Cortex of kidney (tissue), 1 donor: ENCODE measurements at places on chromosomes 4 and X.

DNA sequence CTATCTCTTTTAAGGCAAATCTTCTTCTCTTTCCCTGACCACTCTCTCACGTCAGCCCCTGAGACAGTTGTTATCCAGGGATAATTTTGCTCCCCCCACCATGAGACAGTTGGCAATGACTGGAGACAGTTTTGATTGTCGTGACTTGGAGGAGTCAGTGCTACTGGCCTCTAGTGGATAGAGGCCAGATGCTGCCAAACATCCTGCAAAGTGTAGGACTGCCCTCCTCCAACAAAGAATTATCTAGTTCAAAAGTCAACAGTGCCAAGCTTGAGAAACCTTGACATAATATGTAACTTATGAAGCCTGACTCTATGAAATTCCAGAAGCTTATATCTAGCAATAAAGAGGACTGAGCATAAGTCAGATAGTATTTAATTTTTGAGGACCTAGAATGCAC is 502.1 kb upstream of the IGFBP7 start:
- DNase-seq, result no peak

- DNase-seq, result no peak
These were observed 189.3 kb upstream of the NOCT start for GRCh38 chr4:138826322-138826721.

DNA sequence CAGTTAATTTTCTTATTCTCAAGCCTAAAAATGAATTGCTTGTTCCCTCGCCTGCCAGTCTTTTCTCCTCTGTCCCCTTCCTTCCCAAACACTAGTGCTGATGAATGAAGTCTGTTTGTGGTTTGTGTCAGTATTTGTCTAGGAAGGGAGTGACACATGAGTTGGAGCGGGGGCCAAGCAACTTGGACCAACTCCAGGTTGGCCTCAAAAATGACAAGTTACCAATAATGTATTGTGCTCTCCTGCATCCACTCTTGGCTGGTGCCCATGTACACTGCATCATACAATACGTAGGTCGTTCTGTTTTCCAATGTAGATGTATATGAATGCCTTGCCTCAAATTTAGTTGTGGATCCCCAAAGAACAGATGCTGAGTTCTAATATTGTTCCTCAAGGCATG is 223.0 kb upstream of the GPC4 start:
- no peak for DNase-seq

DNA sequence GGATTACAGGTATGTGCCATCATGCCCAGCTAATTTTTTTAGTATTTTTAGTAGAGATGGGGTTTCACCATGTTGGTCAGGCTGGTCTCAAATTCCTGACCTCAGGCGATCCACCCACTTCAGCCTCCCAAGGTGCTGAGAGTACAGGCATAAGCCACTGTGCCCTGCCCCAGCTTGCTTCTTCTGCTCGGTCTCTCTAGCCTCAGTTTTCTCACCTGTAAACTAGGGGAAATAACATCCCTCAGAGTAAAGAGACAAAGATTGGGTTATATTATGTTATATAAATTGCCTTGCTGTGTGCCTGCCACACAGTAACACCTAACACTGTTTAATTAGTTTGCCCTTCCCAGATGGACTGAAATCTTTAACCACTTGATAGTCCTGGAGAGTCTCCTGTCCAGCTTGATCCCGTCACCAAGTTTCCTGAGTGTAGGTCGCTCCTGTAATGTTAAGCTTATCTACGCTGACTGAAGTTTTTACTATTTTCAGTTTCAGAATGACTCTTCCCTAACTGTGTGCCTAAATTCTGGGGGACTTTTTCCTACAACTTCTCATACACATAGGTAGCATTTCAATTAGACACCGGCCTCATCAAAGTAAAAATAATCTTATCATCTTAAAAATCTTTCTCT is 412.7 kb upstream of the TENM3 start:
- DNase-seq, result no peak

GRCh38 chr4:180449395-180449956 is 1793.7 kb upstream of the TENM3 start:
- no peak for DNase-seq

DNA sequence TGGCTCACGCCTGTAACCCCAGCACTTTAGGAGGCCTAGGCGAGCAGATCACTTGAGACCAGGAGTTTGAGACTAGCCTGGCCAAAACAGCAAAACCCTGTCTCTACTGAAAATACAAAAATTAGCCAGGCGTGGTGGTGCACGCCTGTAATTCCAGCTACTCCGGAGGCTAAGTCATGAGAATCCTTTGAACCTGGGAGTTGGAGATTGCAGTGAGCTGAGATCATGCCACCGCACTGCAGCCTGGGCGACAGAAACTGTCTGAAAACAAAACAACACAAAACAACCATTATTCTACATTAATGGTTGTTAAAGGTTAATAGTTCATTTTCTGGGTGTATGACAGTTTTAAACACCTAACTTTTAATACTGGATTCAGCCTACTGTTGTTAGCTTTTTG is 1.6 kb upstream of the SMARCA5 start:
- DNase-seq, result no peak

DNA sequence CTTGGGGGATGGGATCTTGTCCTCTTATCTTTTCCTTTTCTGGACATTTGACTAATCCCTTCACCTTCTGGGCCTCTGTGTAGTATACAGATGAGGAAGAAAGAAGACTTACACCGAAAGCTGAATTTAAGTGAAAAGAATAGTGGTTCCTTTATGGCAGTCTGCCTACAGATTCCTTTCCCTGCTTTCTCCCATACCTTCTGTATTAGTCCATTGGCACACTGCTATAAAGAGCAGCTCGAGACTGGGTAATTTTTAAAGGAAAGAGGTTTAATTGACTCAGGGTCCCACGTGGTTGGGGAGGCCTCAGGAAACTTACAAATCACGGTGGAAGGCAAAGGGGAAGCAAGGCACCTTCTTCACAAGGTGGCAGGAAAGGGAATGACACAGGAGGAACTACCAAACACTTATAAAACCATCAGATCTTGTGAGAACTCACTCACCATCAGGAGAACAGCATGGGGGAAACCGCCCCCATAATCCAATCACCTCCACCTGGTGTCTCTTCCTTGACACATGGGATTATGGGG is 34.0 kb upstream of the CD38 start:
- DNase-seq, result no peak

- no peak for DNase-seq
These were observed at the start of gene CAPN6 for GRCh38 chrX:111270339-111270738. CAPN6 (minus strand) TSS chrX:111270483; CDS start chrX:111263936, 6,547 bp downstream.

GRCh38 chr4:41189076-41189475 is 25.3 kb downstream of the APBB2 start:
- no peak for DNase-seq

DNA sequence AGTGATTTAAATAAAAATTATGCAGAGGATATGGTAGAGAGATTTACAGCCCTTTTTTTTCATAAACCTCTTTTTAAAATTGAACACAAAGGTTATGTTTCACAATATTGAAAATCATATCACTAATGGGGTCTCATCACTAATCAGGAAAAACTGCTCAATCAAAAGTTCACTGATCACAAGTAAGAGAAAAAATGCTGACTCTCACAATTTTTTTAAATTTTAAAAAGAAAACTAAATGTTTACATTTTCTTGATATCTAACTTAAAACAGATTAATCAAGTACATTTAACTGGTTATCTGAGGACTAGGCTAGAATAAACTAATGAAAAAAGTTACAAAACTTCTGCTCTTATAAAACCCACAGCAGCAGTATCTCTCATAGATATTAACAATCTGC is 8.5 kb downstream of the LAMTOR3 start:
- no peak for DNase-seq

- no peak for DNase-seq
These were observed 47.0 kb downstream of the FAT1 start for GRCh38 chr4:186676531-186677161.

DNA sequence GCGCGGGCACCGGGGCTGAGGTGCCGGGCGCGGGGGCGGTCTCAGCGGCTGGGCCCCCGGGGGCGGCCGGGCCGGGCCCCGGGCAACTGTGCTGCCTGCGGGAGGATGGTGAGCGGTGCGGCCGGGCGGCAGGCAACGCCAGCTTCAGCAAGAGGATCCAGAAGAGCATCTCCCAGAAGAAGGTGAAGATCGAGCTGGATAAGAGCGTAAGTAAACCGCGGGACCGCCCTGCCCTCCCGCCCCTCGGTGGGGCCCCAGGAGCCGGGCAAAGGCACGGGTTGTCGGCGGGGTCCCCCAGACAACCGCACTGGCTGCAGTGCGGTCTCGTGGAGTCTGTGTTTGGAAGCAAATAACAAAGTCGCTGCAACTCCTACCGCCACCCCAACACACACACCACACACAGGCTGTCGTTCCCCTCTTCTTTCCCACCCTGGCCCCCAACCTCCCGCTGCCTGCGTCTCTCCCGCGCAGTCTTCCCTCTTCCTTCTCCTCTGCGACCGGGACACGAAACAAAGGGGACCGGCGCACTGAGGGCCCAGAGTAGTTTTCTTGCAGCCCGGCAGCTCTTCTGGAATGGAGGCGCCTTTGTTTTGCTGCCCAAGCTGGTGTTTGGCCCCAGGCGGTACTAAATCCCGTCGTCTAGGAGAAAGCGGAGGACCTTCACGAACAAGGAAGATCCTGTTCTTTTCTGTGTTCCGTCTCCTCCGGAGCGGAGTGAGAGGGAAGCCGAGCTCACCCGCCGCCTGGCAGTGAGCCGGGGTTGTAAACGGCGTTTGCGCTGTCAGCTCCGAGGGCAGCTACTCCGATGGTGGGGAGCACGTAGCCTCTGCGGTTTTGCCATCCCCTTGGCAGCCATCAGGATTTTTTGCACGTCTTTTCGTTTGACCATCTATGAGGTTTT is 788 bp downstream of the SAP30 start:
- no peak for DNase-seq

- no peak for DNase-seq
These were observed 10.3 kb downstream of the PKD2 start for GRCh38 chr4:88017516-88018297.

DNA sequence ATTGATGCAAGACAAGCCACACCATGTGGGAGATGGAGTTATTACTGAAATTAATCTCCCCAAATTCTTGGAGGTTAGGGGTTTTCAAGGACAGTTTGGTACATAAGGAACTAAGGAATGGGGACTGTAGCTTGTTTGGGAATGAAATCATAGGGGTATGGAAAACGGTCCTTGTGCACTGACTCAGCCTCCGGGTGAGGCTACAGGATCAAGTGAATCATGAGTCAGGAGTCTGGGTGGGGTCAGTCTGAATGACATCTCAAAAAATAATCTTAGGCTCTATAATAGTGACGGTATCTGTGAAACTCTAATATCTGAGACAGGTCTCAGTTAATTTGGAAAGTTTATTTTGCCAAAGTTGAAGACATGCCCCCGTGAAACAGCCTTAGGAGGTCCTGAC is 128.5 kb upstream of the CYSLTR1 start:
- DNase-seq, result no peak

- DNase-seq, result no peak
These were observed 512 bp upstream of the ANTXR2 start for GRCh38 chr4:80073473-80074008.

DNA sequence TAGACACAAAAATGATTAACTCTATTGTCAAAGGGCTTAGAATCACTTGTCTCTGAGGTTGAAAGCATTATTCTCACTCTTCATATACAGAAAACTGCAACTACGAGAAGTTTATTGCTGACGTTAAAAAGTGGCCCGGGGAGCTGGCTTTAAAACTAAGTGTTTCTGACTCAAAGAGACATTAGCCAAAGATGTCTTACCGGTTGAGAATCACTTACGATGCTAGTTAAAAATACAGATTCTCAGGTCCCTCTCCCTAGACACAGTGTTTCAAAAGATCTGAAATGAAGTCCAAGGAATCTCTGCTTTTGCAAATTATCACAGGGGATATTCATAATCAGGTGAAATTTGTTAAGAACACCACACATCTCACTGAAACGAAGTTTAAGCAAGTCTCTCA is 1.2 kb downstream of the GNPDA2 start:
- DNase-seq, result no peak

GRCh38 chr4:102400898-102401297 is 55.6 kb upstream of the SLC39A8 start:
- no peak for DNase-seq

GRCh38 chr4:101853691-101854090 is 63.2 kb downstream of the BANK1 start:
- DNase-seq, result no peak

DNA sequence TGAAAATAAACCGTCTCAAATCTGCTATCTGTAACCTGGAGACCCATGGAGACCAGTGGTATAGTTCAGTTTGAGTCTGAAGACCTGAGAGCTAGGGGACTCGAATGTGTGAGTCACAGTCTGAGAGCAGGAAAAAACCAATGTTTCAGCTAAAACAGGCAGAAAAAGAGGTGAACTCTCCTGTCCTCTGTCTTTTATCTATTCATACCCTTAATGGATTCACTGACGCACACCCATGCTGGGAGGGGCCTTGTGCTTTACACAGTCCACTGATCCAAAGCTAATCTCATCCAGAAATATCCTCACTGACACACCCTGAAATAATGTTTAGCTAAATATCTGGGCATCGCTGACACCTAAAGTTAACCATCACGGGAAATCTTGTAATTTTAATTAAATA is 297.9 kb downstream of the GPM6A start:
- DNase-seq, result no peak

DNA sequence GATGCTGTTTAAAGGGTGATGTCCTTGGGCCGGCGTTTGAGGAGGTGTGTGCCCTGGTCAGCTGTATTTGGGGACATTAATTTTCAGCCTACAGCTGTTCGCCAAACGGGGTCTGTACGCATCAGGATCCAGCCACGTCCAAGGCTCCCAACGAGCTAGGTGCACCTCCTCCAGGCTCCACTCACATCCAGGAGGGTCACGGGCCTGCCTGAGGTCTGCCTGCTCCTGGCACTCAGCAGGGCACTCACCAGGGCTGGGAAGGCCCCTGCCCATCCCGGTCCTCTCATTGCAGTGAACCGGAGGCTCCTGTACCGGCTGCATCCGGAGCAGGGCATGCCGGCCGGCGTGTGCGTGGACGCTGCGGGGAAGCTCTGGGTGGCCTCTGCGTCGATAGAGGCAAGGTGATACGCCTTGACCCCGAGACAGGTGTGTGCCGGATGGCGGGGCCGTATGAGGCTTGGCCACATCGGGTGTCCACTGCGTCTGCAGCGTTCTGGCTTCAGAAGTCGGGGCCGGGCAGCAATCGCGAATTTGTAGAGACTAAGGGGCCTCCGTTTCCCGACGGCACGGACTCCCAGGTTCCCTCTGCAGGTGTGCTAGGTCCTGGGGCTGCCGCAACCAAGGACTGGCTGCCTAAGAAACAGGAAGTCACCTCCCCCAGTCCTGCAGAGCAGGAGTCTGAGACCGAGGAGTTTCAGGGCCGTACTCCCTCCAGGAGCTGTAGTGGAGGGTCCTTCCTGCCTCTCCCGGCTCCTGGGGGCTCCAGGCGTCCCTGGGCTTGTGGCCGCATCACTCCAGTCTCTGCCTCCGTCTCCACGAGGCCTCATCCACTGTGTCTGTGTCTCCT is 27.5 kb upstream of the PLCXD1 start:
- no peak for DNase-seq
